NCI-H187 (cell line): ENCODE measurements at places on chromosomes 1 and 21.
A peak's percentile ranks its signal among the peaks of the same experiment; 100 is the strongest.

DNA sequence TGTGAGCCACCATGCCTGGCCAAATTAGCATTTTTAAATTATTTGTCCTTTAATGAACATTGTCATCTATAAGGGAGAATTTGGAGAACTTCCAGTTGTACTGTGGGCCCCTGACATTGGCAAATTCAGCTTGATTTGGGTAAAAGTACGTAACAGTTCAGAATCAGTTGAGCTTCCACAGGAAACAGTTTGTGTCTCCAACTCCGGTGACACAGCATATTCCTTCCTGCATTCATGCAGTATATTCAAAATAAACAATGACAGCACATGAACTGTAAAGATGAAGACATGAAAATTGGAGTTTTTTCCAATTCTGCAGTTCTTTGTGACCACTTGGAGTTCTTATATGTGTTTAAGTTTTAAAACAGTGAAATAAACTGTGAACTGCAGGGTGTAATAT is 28.2 kb downstream of the RNF220 start:
- no peak for DNase-seq

DNA sequence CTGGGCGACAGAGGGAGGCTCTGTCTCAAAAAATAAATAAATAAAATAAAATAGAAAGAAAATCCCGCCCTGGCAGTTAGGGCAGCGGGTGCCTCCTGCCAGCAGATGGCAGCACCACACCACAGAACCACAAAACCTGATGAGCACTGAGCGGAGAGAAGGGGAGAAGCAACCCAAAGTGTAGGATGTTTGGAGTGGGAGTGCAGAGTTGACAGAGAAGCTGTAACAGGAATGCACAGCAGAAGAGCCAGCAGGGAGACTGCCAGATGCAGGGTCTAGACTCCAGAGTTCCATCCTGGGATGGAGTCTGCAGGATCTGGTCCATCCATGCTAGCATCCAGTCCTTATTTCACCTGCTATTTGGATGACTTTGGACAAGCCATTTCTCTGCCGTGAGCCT is 29.7 kb upstream of the KIRREL1 start:
- DNase-seq, result peak; percentile 36

- no peak for DNase-seq
These were observed 2.3 kb downstream of the CHD5 start for GRCh38 chr1:6177681-6178380.

DNA sequence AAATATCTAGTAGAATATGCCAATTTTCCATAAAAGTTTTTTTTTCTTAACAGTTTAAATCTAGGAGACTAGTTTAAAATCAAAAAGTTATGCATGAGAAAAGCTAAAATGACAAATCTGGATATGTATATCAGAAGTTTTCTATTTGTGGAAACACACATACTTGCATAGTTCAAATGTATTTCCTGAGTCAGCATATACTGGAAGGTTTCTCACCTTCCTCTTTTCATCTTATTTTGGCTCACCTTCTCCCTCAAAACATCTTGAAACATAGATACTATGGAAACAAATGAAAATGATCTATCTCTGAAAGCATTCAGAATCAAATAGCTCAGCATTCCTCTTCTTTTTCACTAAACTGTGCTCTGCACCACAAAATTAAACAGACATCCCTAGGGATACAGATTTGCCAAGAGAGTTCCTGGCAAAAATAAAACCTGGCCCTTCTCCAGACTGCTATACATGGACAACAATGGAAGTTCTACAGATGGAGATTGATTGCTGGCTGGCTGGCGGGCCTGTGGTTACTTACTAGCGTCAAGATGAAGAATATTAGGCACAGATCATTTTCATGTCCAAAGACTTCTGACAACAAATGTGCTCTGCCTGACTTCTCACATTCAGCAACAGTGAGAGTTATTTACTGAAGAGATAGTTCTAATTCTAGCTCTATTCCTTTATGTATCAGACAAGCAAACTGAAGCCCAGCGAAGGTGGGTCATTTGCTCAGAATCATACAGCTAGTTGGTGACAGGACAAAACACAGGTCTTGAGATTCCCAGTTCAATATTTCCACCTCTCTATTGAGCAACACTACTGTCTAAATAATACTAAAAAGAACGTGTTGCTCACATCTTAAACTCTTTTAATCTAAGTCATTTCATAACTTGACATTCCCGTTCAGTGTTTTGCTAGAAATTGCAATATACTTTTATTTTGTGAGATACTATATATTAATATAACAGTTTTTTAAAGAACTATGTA is 26.6 kb downstream of the DIPK1A start:
- DNase-seq, result peak; percentile 72

DNA sequence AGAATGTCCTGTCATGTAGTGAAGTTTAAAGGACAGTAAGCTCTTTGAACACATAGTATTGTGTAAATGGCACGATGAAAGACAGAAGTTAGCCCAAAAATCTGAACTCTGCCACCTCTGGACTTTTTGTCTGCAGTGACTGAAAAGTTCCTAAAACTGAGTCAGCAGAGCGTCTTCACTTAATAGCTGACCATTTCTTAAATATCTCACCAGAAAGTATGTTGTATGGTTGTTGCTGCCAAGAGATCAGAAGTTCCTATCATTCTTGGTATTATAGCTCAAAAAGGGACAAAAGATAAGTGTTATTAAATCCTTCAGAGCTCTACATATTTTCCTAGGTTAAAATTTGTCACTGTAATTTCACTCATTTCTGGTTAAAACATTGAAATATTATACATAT is 1003.0 kb downstream of the TTLL7 start:
- no peak for DNase-seq

GRCh38 chr1:159196543-159196942 is 8.1 kb upstream of the ACKR1 start:
- DNase-seq, result no peak

DNA sequence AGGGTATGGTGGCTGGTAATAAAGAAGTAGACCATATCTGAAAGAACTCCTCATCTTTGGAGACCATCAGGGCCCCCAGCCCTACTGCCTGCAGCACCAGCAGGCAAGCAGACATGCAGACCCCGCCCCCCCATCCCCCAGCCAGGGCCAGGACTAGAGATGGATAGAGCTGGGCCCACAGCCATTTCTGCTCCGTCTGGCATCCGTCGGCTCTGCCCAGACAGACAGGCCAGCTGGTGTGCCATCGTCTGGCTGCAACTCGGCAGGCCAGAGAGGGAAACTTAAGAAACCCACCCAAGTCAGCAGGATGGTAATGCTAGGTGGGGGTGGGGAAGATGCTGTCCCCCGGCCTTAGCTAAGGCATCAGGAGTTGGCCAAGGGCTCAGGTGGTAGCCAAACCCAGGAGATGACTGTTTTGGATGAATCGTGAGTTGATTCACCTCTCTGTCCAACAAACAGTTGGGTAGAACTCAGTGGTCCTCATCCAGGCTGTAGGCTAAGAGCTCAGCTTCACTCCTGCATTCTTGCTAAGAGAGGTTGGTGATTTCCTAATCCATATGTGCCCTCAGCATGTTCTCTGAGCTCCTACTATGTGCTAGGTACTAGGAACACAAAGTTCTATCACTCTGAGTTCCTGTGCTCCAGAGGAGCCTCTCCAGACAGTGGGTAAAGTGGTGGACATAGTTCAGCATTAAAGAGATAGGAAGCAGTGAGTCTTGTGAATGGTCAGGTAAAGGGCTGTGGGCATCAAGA is 23.2 kb upstream of the TMEM222 start:
- no peak for DNase-seq

DNA sequence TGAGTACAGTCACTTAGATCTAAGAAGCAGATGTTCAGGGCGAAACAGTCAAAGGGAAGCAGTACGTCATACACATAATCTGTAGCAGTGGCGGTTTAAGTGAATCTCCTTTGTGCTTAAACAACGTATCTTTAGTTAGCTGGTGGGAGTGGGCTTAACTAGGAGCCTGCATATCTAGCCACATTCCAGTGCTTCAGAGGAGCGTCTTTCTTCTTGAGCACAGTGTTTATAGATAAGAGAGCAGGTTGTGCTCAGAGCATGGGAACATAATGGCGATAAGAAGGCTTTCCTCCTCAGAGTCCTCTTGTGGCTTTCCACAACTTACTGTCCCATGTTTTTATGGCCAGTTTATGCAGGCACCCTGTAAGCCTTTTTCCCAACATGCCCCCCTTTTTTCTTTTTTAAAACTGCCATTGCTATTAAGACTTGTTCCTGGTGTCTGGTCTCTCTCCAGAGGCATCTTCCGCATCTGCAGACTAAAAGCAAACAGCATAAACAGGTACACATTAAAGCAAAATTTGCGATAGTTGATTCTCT is 3.2 kb downstream of the DAP3 start:
- no peak for DNase-seq

GRCh38 chr1:202349206-202349928 is 868 bp downstream of the PPP1R12B start:
- no peak for DNase-seq

DNA sequence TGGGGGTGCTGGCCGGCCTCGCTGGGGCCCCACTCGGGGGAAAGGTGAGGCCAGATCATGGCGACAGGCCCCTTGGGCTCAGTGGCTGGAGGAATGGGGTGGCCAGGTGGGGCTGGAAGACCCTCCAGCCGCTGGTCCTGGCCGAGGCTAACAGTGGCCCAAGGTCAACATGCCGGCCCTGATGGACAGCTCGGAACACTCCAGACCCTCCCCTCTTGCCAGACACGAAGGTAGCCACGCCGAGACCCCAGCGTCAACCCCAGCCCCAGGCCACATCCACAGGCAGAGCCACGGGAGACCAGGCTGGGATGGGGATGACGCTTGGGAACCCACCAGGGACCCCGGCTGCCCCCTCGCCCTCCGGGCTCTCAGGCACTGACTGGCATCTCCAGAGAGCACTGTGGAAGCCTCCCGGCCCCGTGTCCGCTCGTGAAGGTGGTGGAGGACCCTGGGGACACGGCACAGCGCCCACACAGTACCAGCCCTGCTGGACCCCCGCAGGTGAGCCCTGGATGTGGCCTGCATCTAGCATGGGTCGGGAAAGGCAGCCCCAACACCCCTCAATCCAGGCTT is 905 bp upstream of the C1QTNF12 start:
- no peak for DNase-seq

DNA sequence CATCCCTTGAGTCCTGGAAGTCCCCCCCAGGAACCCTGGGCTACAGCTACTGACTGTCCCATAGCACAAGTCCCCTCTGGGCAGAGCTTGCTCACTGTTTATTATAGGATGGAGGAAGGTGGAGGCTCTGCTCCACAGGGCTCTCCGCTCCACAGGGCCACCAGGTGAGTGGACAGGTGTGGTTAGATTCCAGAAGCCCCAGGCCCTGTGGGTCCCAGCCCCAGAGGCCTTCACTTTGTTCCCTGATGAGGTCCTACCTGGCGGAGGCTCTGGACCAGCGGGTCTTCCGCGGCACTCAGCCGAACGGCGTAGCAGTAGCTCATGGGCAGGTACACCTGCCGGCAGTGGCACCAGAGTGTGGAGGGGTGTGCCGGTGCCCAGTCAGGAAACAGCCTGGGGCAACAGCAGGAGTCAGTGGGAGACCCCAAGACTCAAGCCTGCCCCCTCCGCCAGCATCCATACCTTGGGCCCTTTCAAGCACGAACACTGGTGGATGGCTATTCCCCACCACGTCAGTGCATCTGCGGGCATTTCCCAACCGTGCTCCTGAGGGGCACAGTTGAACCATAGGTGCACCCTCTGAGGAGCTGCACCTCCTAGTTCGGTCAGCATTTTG is 12.3 kb downstream of the LSS start:
- DNase-seq, result no peak

GRCh38 chr1:1332031-1332755 is 1.1 kb downstream of the TAS1R3 start:
- DNase-seq, result no peak

DNA sequence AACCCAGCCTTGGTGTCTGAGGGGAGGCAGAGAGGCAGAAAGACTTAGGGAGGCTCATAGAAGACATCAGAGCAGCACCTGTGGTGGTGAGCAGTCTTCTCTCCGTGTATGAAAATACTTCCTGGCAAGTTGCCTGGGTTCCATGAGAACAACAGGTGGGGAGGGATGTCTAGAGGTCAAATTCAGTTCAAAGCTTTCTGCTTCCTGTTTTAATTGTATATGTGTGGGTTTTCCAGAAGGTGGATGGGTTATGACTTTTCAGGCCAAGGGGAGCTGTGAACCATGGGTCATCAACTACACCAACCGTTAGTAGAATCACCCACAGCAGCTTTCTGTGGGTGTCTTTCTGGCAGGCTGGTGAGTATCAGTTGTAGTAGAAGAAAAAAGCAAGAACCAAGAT is 4.1 kb upstream of the FCRL2 start:
- DNase-seq, result no peak

- DNase-seq, result no peak
These were observed 25.2 kb downstream of the MFAP2 start for GRCh38 chr1:16955186-16955585.

DNA sequence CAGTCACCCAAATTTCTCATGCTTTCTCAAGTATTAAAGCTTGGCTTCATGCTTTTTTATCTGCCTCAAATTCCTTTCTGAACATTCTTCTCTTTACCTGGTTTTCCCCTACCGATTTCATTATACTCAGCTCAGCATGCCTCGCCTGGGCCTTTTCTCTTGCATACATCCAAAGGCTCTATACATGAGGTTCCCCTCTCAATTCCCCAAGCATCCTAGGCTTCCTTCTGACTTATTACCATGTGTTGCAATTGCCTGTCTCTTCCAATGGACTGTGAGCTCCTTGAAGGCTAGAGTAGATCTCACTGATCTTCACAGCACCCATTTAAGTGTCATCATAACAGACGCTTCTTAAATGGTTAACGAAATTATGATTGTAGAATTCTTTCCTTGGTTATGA is 24.1 kb upstream of the CYP4A22 start:
- no peak for DNase-seq

- DNase-seq, result no peak
These were observed 17.1 kb upstream of the TMEM9 start for GRCh38 chr1:201171063-201172036.

GRCh38 chr1:167126317-167126716 is 32.4 kb downstream of the STYXL2 start:
- DNase-seq, result no peak

DNA sequence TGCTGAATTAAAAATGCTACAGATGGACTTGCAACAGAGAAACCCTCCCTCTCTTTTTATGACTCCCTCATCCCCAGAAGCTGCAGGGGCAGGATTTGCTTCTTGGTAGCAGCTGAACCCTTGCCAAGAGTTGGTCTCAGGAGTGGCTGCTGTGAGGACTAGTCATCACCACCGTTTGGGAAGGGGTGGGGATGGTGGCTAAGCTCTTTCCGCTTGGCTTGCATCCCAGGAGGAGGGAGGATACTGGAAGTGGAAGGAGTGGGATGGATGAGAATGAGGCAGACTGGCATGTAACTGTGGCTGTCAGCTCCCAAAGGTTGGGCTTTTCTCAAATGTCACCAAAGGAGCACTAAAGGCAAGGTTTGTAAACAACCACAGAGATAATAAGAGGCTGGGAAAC is 50.8 kb upstream of the COL24A1 start:
- DNase-seq, result peak; percentile 69
